ENCODE measurements at places on chromosomes 16 and 17. TPM values are rescaled to one million over a fixed set of nuclear protein-coding genes. Genes with fewer than 3 reads are reported as not detected.

DNA sequence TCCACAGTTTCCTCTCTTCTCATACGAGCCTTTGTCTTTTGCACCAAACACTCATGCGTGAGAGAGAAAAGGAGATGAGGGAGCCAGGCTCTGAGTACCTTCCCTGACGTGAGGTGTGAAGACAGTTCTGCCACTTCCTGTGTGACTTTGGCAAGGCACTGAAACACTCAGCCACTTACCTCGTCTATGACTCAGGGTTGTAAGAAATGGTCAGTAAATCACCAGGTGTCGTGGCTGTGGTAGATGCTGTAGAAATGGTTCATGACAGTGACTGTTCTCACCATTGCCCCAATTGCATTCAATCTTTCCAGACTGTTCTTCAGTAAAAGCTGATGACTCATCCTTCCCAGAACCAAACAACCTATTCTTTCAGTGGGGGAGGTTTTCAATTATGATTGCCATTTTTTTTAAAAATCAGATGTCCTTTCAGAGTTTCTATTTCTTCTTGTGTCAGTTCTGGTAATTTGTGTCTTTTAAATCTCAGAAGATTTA is 49.2 kb upstream of the CBFA2T3 start:
- DNase-seq, result peak; percentile 81

- DNase-seq, result no peak
Measured at GRCh38 chr16:77967054-77967904, 55.1 kb upstream of the CLEC3A start.

DNA sequence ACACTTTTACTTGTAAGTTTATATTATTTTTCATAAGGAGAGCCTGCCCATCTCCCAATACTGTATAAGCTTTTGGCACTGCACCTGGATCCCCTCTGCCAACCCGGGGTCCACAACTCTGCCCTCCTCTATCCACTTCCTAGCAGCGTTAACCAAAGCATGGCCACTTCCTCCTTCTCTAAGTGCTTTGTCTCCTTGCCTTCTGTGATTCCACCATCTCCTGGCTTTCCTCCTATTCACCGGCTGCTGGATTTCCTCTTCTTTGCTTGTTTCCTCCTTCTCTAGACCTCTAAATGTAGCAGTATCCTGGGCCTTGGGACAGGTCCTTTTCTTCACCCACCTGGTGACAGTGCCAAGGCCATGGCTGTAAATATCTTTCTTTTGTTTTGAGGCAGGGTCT is 20.0 kb upstream of the WFIKKN2 start:
- no peak for DNase-seq

- no peak for DNase-seq
Measured at GRCh38 chr16:67284699-67285646, 5.6 kb downstream of the PLEKHG4 start.

DNA sequence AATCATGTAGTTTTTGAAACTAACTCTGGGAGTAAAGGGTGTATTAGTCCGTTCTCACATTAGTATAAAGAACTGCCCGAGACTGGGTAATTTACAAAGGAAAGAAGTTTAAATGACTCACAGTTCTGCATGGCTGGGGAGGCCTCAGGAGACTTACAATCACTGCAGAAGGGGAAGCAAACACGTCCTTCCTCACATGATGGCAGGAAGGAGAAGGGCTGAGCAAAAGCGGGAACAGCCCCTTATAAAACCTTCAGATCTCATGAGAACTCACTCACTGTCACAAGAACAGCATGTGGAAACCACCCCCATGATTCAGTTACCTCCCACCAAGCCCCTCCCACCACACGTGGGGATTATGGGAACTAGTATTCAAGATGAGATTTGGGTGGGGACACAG is 256.5 kb upstream of the TNRC6C start:
- no peak for DNase-seq

The SEPTIN1 gene
- total RNA-seq, result 202 TPM

- DNase-seq, result no peak
Measured at GRCh38 chr17:35666967-35667532, 64.4 kb upstream of the RASL10B start.

The AANAT gene
- not detected for total RNA-seq

- no peak for DNase-seq
Measured at GRCh38 chr16:25371342-25371741, 113.7 kb upstream of the ZKSCAN2 start.

GRCh38 chr16:68997564-68997963 is 107.9 kb upstream of the HAS3 start:
- no peak for DNase-seq

DNA sequence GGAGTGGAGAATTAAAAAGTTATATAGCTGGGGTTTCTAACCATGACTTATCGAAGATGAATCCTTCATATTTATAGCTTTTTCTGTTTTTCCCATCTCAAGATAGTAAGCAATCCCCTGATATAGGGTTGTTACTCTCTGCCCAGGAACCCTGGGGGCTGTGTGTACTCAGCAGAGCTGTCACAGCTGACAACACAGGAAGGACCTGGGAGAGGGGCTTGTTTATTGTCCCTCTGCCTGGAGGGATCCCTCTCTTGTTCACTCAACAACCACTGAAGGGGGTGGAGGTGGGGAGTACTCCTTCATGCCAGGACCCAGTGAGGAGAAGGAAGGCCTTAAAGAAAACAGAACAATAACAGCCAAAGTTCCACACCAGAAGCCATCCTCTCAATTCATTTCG is 19.8 kb downstream of the ASIC2 start:
- no peak for DNase-seq

The C16orf96 gene
- 0.17 TPM for total RNA-seq

GRCh38 chr17:38498353-38498752 is 70.1 kb downstream of the ARHGAP23 start:
- DNase-seq, result no peak

The HOXB7 gene
- total RNA-seq, result 0.44 TPM

DNA sequence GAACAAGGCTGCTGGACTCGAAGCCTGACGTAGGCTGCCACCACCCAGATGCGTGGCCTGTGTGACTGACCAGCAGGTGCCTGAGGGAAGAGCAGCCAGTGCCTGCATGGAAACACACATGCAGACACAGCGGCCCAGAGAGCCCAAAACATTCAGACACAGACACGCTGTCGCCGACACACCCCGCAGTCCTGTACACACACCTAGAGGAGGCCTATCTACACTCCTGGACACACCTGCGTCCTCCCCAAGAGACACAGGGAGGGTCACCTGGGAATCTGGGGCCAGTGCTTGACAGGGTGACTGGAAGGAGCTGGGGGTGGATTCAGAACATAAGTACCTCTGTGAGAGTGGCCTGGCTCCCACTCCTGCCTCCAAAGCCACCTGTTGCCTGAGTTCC is 6.1 kb upstream of the TSPOAP1 start:
- no peak for DNase-seq

The BTBD17 gene
- total RNA-seq, result not detected

Data from activated CD4-positive, alpha-beta memory T cell treated with anti-CD3 and anti-CD28 coated beads for 36 hours (primary cell).